ENCODE measurements at places on chromosomes 6 and 20.

GRCh38 chr6:115618256-115618655 lies 442.4 kb downstream of the FRK start:
- DNase-seq: no peak

DNA sequence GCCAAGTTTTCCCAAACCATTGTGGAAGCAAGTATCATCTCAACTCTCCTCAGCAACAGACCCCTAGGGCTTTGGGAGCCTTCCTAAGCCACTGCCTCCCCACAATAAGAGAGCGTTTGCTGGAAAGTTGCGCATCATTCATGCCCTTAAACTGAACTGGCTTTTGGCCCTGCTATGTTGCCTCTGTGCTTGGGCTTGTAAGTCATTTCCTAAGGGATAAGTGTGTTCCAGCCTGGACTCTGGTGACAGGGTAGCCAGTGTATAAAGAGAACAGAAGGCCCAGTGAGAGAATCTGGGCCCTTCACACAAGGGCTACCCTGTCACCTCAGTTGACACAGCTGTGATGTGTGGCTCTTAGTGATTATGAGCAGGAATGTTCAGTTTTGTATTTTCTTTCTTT lies 77.8 kb downstream of the COL9A1 start:
- DNase-seq: no peak

DNA sequence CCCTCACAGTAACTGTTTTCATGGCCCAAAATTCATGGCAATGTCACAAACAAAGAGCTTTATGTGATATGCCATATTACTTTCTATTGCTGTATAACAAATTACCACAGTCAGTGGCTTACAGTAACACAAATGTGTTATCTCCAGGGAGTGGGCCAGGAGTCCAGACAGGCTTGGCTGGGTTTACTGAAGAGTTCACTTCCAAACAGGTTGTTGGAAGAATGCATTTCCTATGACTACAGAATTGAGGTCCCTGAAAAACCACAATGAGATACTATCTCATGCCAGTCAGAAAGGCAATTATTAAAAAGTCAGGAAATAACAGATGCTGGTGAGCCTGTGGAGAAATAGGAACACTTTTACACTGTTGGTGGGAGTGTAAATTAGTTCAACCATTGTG lies 431.9 kb downstream of the PKHD1 start:
- DNase-seq: no peak

DNA sequence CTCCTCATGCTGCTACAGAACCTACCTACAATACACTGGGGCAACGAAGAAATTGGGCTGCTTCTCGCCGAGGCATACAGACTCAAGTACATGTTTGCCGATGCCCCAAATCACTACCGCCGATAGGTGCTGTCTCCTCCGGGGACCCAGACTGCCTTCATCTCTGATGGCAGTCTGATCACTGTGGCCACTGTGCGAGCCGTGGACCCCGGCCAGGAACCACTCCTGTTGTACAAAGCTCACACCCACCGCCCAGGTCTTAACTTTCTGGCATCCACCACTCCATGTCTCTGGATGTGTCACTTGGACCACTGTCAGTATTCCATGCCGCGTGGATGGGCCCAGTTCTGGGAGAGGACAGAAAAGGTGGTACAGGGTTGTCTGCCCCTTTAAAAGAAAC lies 22.7 kb upstream of the RNF8 start:
- no peak for DNase-seq

DNA sequence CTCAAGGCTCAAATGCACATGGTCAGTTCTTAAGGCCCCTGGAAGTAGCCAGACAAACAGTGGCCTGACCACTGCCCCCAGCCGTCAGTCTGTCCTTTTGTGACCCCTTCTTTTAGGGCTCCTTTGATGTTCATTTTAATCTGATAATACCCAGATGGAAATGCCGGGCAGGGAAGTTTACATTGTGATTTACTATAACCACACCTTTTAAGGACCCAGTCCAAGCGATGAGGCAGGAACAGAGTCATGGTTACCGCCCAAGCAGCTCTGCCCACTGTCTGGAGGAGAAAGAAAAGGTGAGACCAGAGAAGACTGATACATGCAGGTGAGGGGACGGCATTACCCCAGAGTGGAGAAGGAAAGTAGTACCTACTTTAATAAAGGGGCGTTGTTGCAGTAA lies 110.6 kb downstream of the PLEKHG1 start:
- DNase-seq: no peak

- no peak for DNase-seq
Observed at GRCh38 chr6:10082385-10082784, 332.5 kb downstream of the TFAP2A start.

- DNase-seq: peak; percentile 81
Observed at GRCh38 chr6:313087-313486, 20.8 kb downstream of the DUSP22 start.

- DNase-seq: no peak
Observed at GRCh38 chr20:46031701-46032254, 2.8 kb downstream of the SLC12A5 start.

DNA sequence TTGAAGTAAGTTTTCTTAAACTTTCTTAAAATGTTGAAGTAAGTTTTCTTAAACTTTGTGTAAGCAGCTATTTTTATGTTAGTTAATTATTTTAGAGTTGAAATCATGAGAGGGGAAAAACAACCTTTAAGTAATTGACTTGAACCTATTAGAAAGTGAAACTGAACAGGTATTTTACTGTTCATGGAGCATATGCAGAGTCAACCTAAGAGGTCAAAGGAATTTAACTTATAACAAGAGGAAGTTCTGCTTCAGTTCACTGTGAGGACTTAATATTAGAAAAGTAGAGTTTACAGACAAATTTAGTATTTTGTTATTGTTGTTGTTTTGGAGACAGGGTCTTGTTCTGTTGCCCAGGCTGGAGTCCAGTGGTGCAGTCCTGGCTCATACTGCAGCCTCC lies 38.0 kb downstream of the CDYL start:
- no peak for DNase-seq

GRCh38 chr6:56348578-56348977 lies 101.2 kb upstream of the COL21A1 start:
- DNase-seq: no peak

GRCh38 chr6:12233693-12234571 lies 56.2 kb upstream of the EDN1 start:
- peak; percentile 76 for DNase-seq

DNA sequence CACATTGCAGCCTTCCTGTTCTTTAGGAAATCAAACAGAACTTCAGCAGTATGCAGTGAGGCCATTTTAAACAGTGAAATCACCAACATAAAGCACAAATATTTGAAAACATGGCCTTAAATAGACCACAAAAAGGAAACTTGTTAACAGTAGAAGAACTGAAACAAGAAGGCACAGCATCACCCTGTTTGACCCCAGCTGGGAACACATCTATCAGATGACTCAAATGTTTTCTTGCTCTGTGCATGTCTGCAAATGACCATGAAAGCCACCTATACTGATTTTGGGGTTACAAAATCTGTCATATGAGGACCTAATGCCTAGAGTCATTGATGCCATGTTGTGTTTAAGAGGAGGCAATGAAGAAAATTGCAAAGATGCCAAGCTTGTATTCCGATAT lies 123.8 kb upstream of the ADGRF1 start:
- DNase-seq: no peak

DNA sequence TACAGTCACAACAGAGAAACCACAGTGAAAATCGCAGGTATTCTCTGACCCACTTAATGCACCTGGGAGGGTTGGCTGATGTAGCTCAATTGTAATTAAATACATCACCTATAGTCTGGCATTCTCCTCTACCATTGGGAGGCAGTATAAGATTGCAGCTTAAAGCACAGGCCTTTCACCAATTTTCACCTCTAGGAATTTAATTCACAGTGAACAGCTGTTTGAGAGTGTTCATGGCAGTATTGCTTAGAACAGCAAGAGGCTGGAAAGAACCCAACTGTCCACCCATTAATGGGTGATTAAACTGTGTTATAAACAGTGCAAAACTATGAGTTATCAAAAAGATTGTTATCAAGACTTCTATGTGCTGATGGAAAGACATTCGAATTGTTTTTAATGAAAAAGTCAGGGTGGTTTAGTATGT lies 2.0 kb downstream of the EDEM2 start:
- peak; percentile 42 for DNase-seq

- DNase-seq: no peak
Observed at GRCh38 chr6:12279322-12280091, 10.7 kb upstream of the EDN1 start.

- no peak for DNase-seq
Observed at GRCh38 chr6:41596096-41596685, 42.1 kb upstream of the MDFI start.

GRCh38 chr6:137750297-137750696 lies 116.8 kb upstream of the TNFAIP3 start:
- DNase-seq: no peak

DNA sequence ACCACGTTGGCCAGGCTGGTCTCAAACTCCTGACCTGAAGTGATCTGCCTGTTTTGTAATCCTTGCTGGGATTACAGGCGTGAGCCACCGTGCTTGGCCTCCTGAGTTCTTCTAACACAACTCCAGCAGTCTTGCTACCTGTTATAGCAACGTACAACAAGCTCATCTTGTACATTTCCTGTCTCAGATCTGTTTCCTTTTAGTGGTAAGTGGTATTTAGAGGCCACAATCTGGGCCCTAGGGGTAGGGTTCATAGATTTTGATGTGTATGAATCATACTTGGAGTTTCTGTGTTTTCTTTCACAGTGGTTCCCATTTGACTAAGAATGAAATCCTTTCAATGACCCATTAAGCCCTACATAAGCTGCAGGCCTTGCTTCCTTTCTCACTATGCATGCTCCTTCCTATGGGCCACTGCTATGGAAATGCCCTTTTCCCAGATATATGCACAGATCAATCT lies 27.1 kb upstream of the SYNCRIP start:
- DNase-seq: peak; percentile 87

DNA sequence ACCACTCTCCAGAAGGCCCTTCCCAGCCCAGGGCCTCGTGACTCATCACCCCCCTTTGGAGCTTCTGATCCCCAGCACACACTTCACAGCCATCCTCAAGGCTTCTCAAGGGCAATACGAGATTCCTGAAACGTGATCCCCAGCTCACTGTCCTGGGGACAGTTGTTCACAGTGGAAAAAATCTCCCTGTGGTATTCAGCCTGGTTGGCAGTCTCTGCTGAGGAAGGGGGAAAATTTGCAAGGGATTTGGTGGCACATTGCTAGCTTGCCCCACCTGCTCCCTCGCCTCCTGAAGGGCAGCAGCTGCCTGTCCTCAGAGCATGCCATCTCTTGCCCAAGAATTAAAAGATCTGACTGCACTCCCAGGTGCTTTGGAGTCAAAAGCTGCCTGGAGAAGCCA lies 20.7 kb upstream of the PKHD1 start:
- no peak for DNase-seq

- DNase-seq: no peak
Observed at GRCh38 chr6:44680202-44680720, 292.8 kb downstream of the CDC5L start.

DNA sequence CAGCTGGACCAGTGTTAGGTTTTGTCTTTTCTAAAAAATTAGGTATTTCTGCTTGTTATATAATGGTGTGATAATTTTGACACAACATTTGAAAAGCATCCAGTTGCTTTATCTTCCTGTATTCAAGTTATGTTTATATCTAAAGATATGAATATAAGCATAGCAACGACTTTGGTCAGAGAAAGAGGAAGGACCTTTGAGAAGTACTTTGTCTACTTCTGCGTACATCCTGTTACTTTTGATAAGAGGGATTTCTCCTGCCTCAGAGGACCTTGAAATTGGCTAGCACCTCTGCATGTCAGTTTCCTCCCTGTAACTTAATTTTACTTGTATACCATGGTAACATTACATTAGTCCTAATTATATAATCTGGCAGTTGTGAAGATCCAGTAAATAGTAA lies 24.8 kb downstream of the PHF20 start:
- no peak for DNase-seq

- DNase-seq: no peak
Observed at GRCh38 chr6:10180138-10181074, 234.5 kb downstream of the TFAP2A start.

- DNase-seq: no peak
Observed at GRCh38 chr20:48795732-48796131, 32.1 kb downstream of the PREX1 start.

GRCh38 chr6:9745476-9745875 lies 669.4 kb downstream of the TFAP2A start:
- no peak for DNase-seq

GRCh38 chr6:135814043-135814442 lies 37.5 kb upstream of the PDE7B start:
- DNase-seq: no peak

GRCh38 chr20:20897922-20898321 lies 185.5 kb upstream of the RALGAPA2 start:
- no peak for DNase-seq

DNA sequence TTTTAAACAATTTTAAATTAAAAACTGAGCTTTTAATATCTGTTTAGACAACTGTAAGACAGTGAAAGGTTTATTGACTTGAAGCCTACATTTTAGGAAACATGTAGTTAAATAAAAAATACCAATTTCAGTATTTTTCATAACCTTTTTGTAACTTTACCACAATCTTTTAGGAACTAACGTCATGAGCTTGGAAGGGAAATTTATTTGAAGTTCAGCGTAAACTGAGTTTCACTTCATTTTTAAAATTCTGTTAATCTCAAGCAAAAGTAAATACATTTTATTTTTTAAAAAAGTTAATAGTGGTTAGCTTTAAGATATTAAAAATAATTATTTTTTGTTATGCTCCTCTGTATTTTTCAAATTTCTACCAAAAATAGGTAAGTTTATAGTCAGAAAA lies 5.5 kb downstream of the CST7 start:
- DNase-seq: no peak

DNA sequence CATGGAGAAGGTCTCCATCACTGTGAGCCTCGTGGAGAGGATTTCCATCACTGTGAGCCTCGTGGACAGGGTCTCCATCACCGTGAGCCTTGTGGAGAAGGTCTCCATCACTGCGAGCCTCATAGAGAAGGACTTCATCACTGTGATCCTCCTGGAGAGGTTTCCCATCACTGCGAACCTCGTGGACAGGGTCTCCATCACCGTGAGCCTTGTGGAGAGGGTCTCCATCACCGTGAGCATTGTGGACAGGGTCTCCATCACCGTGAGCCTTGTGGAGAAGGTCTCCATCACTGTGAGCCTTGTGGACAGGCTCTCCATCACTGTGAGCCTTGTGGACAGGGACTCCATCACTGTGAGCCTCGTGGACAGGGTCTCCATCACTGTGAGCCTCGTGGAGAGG lies 140.4 kb downstream of the ERMARD start:
- no peak for DNase-seq

DNA sequence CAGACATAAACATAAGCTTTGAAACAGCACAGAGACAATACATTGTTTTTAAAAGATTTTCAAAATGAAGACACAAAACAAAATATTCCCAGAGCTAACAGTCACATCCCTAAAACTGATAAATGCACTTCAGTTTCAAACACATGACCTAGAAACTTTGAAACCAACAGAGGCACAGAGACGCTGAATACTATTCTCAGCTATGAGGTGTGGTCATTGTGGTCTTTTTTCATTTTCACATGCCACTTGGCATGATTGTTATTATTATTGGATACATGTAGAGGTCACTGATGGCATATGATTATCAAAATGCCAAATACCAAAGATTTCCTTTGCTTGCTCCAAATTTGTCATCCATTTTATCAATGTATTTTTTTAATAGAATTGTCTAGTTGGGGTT lies 306.9 kb downstream of the QKI start:
- DNase-seq: no peak

- no peak for DNase-seq
Observed at GRCh38 chr20:57040466-57040865, 226.0 kb downstream of the BMP7 start.

GRCh38 chr20:25553819-25554296 lies 31.5 kb downstream of the NINL start:
- DNase-seq: no peak

GRCh38 chr20:20188647-20189046 lies 136.3 kb downstream of the CFAP61 start:
- no peak for DNase-seq

GRCh38 chr6:95431637-95432228 lies 145.6 kb upstream of the MANEA start:
- peak; percentile 48 for DNase-seq

All from Jurkat, Clone E6-1 (cell line).